ENCODE measurements at places on chromosomes 2 and 18. TPM values are rescaled to one million over a fixed set of nuclear protein-coding genes. Genes with fewer than 3 reads are reported as not detected.

Gene LYG2
- not detected for total RNA-seq

Gene REEP1
- 0.24 TPM for total RNA-seq

Gene MEP1B
- total RNA-seq, result not detected

Gene GREB1
- total RNA-seq, result 0.21 TPM

Gene TBC1D8
- total RNA-seq, result 14.7 TPM

Gene KIDINS220
- total RNA-seq, result 33.7 TPM

Gene EFHD1
- 1.2 TPM for total RNA-seq

Gene AQP12A
- total RNA-seq, result not detected

Gene MALL
- total RNA-seq, result 67.1 TPM

Gene SCN9A
- total RNA-seq, result 2.4 TPM

Gene KCNG3
- not detected for total RNA-seq

Gene EPAS1
- 94.7 TPM for total RNA-seq

Gene ZSWIM2
- total RNA-seq, result not detected

Gene FAM228A
- total RNA-seq, result not detected

Gene CFAP210
- total RNA-seq, result not detected

Gene TMEM200C
- under 0.01 TPM for total RNA-seq

Gene TRAPPC12
- 59.5 TPM for total RNA-seq

Gene M1AP
- total RNA-seq, result 0.96 TPM

Gene LYPD6B
- 4.6 TPM for total RNA-seq

Gene HEATR5B
- total RNA-seq, result 19.0 TPM

Gene MAP2
- 5.3 TPM for total RNA-seq

Gene MFSD2B
- total RNA-seq, result not detected

Gene IL1RL2
- 2.2 TPM for total RNA-seq

Gene NPAS2
- 31.8 TPM for total RNA-seq

Gene ATP9B
- total RNA-seq, result 10.2 TPM

Gene RAB11FIP5
- 35.8 TPM for total RNA-seq

Gene APCDD1
- total RNA-seq, result not detected

Gene ALKAL2
- not detected for total RNA-seq

Gene IL1F10
- not detected for total RNA-seq

Gene CIDEA
- 4.3 TPM for total RNA-seq

Gene CGREF1
- total RNA-seq, result not detected

Gene TRMT61B
- 18.1 TPM for total RNA-seq

Gene STK17B
- total RNA-seq, result 74.0 TPM

Gene WDR12
- 48.8 TPM for total RNA-seq

Gene ANO7
- not detected for total RNA-seq

Gene MPP4
- total RNA-seq, result not detected

Gene MLPH
- 9.9 TPM for total RNA-seq

Gene LRP1B
- total RNA-seq, result under 0.01 TPM

Gene C2orf80
- total RNA-seq, result not detected

Gene NTSR2
- total RNA-seq, result not detected

Gene ABCG5
- not detected for total RNA-seq

Gene OR6B3
- total RNA-seq, result not detected

Gene TUBA3E
- total RNA-seq, result not detected

Gene G6PC2
- not detected for total RNA-seq

Gene NEMP2
- total RNA-seq, result 3.9 TPM

Gene GPR75
- 0.96 TPM for total RNA-seq

Gene LAPTM4A
- 45.8 TPM for total RNA-seq

Gene CNOT9
- 56.7 TPM for total RNA-seq

Gene CAVIN2
- 1.7 TPM for total RNA-seq

All from tracheal epithelial cell (primary cell).